D341Med (cell line): ENCODE measurements at places on chromosomes 3 and 15.

- DNase-seq, result no peak
These were observed 90.9 kb upstream of the PLXND1 start for GRCh38 chr3:129697229-129697969.

GRCh38 chr3:184133840-184134745 is 1.1 kb upstream of the EIF2B5 start:
- DNase-seq, result peak; percentile 89

GRCh38 chr3:125594581-125595011 is 701 bp downstream of the OSBPL11 start:
- DNase-seq, result peak; percentile 39

DNA sequence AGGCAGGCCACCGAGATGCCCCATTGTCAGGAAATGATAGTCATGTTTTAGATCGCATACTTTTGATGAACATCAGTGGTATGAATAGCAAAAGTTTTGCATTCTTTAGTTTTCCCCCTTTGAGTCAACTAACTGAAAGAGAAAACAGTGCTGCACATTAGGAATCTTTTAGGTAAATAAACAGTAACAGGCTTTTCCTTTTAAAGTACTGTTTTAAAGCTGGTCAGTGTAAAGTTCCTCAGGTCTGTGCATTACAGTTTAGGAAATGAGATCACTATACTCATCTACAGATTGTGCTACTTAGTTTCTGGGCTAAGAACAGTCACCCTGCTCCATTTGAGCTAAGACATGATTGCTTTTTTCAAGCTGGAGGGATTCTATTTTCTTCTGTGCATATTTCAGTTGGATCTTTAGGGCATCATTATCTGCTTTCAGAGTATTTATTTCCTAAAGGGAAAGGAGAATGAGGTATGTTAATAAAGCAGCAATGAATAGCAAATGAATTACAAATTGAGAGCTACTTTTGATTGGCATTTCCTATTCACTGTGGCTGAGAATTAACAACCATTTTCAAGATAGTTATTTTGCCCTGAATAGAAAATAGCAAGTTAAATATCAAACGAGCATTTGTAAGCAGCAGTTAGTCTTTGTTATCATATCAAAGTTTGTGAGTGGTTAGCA is 36.5 kb downstream of the FAM98B start:
- DNase-seq, result no peak

DNA sequence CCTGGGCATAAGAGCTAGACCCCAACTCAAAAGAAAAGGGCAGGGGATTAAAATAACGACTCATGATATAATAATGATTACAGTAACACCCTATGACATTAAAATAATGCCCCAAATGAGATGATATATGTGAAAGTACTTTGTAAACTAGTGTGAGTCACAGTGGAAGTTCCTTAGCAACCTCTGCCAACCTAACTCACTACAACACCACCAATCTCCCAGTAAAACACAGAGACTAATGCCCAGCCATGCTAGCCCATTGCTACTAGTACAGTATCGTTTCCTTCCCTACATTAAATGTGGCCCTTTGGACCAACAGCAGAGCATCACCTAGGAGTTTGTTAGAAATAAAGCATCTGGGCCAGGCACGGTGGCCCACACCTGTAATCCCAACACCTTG is 11.2 kb upstream of the ADAMTS7 start:
- no peak for DNase-seq

DNA sequence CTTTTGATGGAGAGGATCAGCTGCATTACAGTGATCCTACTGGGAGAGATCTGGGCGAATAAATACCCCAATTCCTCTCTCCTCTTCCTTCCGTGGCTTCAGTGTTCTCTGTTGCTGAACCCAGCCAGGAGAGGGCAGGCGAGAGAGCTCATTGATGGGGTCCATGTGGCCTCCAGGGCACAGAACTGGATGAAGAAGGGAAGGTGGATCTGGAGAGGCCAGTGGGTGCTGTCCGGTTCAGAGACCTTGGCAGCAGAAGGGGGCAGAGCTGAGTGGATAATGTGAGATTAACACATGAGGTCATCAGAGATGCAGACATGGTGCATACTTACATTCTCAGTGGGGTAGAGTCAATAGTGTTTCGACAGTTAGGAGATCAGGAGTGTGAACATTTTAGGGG is 193.6 kb downstream of the CLSTN2 start:
- peak; percentile 55 for DNase-seq

DNA sequence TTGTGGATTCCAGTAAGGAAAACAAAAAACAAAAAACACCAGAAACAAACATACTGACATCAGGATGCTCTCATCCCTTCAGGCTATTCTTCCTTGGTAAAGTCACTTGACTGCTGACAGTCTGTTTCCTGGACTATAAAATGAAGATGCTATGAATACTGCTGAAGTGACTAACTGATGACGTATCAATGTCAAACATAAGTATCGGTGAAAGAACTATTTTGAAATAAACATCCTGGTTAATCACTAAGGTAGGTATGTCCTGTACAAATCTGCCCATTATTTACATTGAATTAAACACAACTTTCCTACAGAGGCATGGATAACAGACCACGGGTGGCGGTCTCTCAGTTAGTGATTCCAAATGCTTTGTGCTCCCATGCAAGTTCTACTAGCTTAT is 45.9 kb downstream of the CHAC1 start:
- DNase-seq, result no peak

- no peak for DNase-seq
These were observed 75.8 kb downstream of the COL8A1 start for GRCh38 chr3:99714146-99714545.

DNA sequence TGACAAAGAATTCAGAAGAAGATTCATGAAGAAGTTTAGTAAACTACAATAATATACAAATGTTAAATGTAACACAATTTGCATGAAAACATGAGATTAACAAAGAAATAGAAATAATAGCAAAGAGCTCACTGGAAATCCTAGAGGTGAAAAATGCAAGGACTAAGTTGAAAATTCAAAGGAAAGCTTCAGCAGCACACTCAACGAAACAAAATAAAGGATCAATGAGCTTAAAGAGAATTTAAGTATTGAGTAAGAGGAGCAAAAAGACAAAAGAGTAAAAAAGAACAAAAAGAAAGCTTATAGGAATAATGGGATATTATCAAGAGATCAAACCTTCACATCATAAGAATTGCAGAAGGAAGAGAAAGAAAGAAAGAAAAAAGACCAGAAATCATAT is 583.8 kb upstream of the NECTIN3 start:
- DNase-seq, result no peak

DNA sequence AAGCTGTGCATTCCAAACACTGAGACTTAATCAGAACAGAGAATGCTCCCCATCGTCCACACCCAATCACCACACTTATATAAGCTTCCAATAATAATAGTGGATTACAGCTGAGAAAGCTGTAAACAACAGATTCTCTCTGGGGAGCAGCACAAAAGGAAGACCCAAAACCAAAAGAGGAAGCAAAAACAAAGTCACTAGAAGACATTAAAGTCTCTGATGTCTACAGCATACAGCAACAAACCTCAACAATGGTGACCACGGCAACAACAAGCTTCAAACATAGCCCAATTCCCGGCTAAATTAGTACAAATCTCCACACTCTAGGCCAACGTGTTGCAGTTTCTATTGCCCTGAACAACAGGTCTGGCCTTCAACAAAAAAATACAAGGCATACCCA is 37.7 kb downstream of the ZDHHC23 start:
- DNase-seq, result no peak

DNA sequence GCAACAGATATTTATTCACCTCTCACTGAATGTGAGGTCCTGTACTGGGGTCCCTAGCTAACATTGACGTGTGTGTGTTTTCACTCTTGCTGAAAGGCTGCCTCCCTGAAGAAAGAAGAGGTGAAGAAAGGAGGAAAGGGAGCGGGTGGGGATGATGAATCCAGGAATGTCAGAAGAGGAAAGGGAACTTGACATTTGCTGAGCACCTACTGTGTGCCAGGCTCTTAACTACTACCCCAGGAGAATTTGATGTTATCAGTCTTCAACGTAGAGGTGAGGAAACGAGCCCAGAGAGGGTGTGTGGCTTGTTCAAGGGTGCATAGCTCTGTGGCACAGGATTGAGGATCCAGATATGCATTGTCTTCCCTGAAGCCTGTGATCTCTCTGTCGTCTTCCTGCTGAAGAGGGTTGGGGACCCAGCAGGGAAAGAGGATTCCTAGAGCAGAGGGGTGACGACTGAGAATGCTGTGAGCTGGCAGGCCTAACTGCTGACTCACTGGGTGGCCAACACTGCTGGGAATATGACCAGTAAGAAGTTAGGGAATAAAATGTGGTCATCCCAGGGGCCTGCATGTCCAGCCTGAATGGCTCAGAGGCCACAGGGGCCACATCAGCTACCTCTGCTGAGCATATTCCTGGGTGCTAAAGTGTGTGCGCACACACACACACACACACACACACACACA is 6.6 kb upstream of the ATP2B2 start:
- no peak for DNase-seq

DNA sequence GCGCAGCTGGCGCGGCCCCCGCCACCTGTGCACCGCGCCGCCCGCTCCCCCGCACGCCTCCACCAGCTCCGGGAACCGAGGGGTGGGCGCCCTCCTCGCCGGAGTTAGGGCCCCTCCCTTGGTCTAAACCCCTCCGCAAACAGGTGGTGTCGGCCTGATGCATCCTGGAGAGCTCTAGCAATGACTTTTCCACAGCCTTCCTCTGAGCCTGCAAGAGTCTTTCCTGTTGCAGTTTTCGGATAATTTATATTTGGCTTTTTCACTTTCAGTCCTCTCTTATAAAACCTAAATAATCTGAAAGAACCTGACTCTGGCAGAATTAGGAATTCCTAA is 334 bp upstream of the IGSF11 start:
- DNase-seq, result no peak

- DNase-seq, result no peak
These were observed 56.6 kb downstream of the LSM3 start for GRCh38 chr3:14235003-14235911.

DNA sequence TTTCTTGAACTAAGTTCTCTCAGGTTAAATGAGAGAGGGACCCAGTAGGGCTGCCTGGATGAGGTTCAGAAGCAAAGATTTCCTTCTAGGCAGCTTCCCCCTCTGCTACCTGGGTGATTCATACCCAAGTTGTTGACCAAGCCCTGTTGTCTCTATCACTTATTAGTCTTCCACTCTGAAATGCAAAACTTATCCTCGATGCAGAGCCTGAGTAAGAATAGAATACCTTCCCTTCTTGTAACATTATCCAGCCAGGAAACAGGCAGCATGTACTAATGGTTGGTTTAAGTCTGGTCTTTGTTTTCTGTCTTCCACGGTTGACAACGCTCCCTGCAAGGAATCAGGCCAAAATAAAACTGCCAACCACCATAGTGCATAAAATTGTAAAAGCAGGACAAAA is 377.3 kb downstream of the MECOM start:
- no peak for DNase-seq

GRCh38 chr3:39196671-39197356 is 4.4 kb upstream of the XIRP1 start:
- DNase-seq, result no peak

- DNase-seq, result no peak
These were observed 15.0 kb downstream of the PRKAR2A start for GRCh38 chr3:48832684-48833083.

GRCh38 chr15:92840149-92840548 is 60.0 kb upstream of the CHD2 start:
- DNase-seq, result no peak

GRCh38 chr15:68368731-68369435 is 63.1 kb downstream of the ITGA11 start:
- DNase-seq, result no peak

DNA sequence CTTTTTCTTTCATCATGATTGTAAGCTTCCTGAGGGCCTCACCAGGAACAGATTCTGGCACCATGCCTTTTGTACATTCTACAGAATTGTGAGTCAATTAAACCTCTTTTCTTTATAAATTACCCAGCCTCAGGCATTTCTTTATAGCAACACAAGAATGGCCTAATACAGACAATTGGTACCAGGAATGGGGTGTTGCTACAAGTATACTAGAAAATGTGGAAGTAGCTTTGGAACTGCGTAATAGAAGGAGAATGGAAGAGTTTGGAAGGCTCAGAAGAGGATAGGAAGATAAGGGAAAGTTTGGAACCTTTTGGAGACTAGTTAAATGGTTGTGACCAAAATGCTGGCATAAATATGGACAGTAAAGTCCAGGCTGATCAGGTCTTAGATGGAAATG is 108.9 kb upstream of the PLSCR4 start:
- no peak for DNase-seq

GRCh38 chr15:31300208-31300661 is 26.4 kb upstream of the KLF13 start:
- DNase-seq, result no peak

GRCh38 chr3:49165771-49166751 is at the start of gene CCDC71:
Gene CCDC71, minus strand, starts transcription at chr3:49166331. Its CDS starts 2,123 bp downstream, at chr3:49164208.
- peak; percentile 94 for DNase-seq

- DNase-seq, result no peak
These were observed 139.9 kb downstream of the ROBO2 start for GRCh38 chr3:77179762-77180161.

GRCh38 chr15:26551473-26551872 is 221.4 kb downstream of the GABRB3 start:
- no peak for DNase-seq

DNA sequence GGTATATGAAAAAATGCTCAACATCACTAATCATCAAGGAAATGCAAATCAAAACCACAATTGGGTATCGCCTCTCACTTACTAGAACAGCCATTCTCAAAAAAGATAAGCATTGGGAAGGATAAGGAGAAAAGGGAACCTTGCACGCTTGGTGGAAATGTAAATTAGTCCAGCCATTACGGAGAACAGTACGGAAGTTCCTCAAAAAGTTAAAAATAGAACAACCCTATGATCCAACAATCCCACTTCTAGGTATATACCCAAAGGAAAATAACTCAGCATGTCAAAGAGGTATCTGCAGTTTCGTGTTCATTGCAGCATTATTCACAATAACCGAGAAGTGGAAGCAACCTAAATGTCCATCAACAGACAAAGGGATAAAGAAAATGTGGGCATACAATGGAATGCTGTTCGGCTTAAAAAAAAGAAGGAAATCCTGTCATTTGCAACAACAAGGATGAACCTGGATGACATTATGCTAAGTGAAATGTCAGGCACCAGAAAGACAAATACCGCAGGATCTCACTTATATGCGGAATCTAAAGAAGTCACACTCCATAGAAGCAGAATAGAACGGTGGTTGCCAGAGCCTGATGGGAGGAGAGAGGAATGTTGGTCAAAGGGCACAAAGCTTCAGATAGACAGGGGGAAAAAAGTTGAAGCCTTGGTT is 11.7 kb upstream of the CMTM7 start:
- DNase-seq, result no peak

DNA sequence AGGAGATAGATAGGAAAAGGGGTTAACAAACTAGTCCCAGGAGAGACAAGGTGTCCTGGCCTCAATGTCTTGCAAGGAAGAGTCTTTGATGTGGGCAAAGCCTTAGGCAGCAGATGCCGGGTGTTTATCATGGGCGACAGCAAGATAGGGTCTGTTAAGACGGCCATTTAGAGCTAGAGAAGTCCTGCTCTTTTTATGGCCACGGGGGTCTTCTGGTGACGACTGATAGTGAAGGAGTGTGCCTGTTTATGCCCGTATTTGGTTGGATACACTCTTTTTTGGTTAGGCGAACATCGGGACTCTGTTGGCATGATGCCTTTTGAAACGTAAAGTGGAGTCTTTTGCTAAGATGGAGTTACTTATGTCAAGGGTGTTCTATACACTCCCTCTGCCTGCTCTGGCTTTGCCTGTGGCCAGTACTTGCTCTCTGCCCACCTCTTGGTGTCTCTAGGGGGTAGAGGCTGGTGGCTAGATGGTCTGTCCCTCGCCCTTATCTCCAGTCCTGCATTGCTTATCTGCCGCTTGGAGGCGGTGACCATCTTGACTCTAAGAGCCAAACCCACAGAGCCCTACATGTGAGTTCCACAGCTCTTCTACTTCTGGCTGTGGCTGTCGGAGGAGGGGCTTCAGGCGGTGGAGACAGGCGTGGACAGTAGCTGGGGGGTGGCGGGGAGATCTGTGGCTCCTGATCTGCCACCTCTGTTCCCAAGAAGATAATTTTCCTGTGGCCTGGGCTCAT is 55.8 kb upstream of the ZBTB38 start:
- DNase-seq, result no peak
